ENCODE measurements at places on chromosomes 12 and 14.

GRCh38 chr12:9347328-9348127 is 139.3 kb upstream of the PZP start:
- H3K27me3 ChIP-seq = no peaks in the 10 kb centered on the region
- DNase-seq = no peak
- H3K27ac ChIP-seq = no peak overlapping the region
- H3K36me3 ChIP-seq = no peaks in the 10 kb centered on the region

DNA sequence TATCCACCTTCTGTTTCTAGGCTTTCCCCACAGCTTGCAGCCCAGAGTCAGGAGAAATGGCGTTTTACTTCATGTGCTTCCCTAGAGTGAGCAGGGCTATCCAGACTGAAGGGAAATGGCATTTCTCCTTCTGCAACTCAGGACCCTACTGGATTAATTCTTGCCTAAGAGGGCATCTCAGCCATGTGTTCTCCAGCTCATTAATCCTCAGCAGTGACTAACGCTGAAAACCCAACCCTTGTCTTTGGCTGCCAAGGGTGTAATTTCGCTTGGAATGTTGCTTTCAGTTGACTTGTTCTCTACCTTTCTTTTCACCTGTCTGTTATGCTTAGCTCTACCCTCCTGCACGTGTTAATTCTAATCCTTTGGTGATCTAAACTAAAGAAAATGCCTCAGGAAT is 21.0 kb upstream of the EMP1 start:
- peaks cover 10% of the 10 kb centered on the region for H3K4me1 ChIP-seq
- no peaks in the 10 kb centered on the region for H3K36me3 ChIP-seq
- H3K27ac ChIP-seq = no peak overlapping the region
- no peak overlapping the region for H3K4me3 ChIP-seq

GRCh38 chr14:49989966-49990365 is 97.1 kb downstream of the ARF6 start:
- no peaks in the 10 kb centered on the region for H3K4me1 ChIP-seq
- no peaks in the 10 kb centered on the region for H3K36me3 ChIP-seq
- H3K4me3 ChIP-seq = no peak overlapping the region
- H3K27me3 ChIP-seq = no peaks in the 10 kb centered on the region
- no peak overlapping the region for H3K27ac ChIP-seq
- DNase-seq = no peak

DNA sequence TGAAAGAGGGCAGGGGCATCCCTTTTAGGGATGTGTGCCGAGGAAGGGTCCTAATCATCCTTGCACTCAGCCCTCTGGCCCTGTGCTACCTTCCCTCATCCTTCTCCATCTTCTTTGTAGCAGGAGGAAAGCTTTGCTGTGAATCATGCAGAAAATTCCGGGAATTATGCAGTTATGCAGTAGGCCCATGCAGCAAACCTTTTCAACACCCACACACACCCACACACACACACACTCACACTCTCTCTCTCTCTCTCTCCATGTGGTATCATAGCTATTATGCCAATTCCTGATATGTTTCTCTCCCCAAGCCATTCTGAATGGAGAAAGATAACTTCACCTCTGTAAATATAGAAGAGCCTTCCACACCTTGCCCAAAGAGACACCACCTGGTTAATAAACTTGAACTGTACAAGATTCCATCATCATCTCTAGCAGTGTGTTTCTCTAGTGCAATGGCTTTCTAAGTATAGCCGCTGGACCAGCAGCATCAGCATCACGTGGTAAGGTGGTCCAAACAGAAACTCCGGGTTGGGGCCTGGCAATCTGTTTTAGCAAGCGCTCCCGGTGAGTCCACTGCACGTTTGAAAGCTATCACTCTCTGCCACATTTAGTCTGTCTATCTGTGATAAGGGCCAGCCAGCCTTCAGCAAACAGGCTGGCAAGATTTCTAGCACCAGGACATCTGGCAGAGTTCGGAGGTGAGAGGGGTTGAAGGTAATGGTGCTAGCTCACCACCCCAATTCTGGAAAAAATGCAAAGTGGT is 57.6 kb downstream of the MDM2 start:
- no peaks in the 10 kb centered on the region for H3K36me3 ChIP-seq
- DNase-seq = no peak
- no peak overlapping the region for H3K4me3 ChIP-seq
- H3K27ac ChIP-seq = no peak overlapping the region
- H3K27me3 ChIP-seq = no peaks in the 10 kb centered on the region

DNA sequence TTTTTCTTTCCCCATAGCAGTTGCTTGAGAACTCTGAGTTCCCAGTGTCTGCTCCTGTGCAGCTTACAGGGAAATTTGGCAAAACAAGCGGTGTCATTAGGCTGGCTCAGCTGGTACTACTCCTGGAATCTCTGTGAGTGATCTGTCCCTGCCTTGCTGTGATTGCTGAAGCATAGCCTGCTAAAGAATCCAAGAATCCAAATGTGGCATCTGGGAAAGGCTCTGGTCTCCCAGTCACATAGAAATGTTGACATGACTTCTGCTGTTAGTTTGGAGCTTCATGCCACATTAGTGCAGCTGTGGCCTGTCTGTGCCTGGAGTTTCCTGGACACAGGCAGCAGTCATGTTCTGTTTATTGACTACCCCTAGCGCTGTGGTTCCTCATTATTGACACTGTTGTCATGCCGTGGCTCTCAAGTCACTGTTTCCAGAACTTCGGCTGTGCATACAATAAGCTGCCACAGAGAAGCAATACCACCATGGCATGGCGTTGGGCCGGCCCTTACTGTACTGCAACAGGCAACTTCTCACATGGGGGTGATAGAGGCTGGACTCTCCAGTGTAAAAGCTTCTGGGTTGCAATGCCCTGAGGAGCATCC is 166.8 kb downstream of the MYRFL start:
- H3K4me1 ChIP-seq = no peaks in the 10 kb centered on the region
- no peaks in the 10 kb centered on the region for H3K36me3 ChIP-seq
- no peaks in the 10 kb centered on the region for H3K27me3 ChIP-seq
- DNase-seq = no peak

DNA sequence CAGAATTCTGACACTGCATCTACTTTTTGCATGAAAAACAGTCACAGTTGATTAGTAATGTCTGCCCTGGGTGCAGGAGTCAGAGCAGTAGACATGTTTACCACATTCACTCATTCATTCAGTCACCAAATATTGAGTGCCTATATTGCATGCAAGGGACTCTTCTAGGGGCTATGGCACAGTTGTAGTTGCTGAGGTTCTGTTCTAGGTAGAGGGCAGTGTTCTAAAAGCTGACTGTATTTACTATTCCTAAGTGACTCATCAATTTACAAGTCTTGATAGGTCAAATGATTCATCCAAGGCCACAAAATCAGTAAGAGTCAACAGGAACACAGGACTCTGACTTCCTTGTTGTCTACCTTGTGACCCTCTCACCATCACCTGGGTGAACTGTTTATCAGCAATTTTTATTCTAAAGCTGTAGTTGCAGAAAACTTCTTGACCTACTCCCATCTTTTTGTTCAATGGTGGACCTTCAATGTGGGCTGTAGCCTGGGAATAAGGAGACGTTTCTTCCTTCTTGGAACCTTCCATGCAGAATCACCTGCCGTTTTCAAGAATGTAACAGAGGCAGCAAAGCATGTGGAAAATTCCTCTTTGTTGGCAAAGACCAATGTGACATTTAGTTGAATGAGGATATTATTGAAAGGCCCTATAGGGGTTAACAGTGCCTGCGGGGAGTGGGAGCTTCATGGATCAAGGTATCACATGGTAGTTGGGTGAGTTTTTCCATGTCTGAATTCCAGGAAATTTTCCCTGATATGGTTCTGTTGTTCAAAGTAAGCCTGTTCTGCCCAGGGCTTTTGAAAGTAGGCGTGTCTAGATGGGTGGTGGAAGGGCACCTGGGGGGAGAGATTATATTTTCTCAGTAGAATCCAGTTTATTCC is 223.2 kb downstream of the KTN1 start:
- no peak overlapping the region for H3K4me3 ChIP-seq
- no peaks in the 10 kb centered on the region for H3K27me3 ChIP-seq
- peaks cover 8% of the 10 kb centered on the region for H3K4me1 ChIP-seq

DNA sequence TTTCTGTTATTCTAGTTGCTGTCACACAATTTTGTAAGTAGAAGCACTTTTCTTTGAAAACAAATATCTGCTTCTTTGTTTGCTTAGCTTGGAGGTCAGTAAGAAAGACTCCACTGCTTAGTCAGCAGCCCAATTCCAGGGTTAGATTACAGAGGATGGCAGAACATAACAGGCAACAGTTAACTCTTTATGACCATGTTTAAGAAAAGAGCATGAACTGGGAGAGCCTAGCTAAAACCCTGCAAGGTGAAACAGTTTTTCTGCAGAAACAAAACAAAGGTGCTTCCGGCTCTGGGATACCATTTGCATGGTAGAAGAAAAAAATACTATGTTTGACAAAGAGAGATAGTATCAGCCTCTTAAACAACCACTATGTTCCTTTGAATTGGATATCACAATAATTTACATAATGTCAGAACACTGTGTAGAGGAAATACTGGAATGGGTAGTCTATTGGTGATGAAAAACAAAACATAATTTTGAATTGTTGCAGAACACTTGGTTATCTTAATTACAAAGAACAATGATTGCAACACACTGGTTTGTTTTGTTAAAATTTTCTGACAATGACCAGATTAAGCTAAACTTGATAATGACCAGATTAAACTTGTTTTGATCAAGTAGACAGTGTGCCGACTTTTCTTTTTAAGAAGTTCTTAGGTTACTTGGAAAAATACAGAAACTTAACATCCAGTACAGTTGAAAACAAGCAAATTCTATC is 22.4 kb upstream of the PPM1H start:
- H3K4me1 ChIP-seq = no peaks in the 10 kb centered on the region
- no peaks in the 10 kb centered on the region for H3K36me3 ChIP-seq
- DNase-seq = no peak
- no peak overlapping the region for H3K4me3 ChIP-seq
- H3K27ac ChIP-seq = no peak overlapping the region

GRCh38 chr12:110403146-110403975 is at the start of gene ANAPC7:
ANAPC7 (minus strand) TSS chr12:110403708; CDS start chr12:110403627, 81 bp downstream.
- H3K36me3 ChIP-seq = peaks cover 6% of the 10 kb centered on the region
- DNase-seq = peak; percentile 90
- no peaks in the 10 kb centered on the region for H3K27me3 ChIP-seq
- peaks cover 27% of the 10 kb centered on the region for H3K4me1 ChIP-seq

GRCh38 chr14:50063876-50064420 is 52.4 kb downstream of the VCPKMT start:
- H3K36me3 ChIP-seq = no peaks in the 10 kb centered on the region
- H3K4me1 ChIP-seq = peaks cover 63% of the 10 kb centered on the region
- H3K27me3 ChIP-seq = no peaks in the 10 kb centered on the region
- DNase-seq = no peak

DNA sequence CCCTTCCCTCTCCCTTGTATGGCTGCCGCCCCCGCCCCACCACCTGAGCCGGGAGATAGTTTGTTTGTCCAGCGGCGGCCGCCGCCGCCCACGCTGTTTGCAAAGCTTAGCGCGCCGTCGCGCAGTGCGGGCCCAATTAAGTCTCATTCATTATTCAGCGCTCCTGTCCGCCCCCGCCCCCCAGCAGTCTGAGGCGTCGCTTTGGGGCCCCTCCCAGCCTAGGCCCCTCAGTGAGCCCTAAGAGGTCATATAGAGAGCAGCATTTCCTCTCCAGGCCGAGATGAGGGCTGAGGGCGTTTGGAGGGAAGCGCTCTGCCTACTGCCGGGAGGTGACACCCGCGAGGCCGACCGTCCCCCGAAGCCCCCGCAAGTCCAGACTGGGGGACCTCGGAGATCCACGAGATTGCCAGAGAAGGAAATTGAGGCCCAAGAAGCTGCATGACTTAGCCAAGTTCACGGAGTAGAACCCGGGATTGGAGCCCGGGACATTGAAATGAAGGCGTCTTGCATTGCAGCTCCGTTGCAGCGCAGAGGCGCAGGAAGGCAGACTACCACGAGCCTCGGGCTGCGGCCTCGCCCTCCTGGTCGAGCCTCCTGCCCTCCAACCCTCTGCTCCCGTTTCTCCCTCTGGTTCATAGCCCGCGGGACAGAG is at the start of gene DNAJC22:
Gene DNAJC22, plus strand, starts transcription at position 230 of the 652 bp plus-strand sequence. CDS start 1,985 bp downstream, outside the sequence.
- no peaks in the 10 kb centered on the region for H3K36me3 ChIP-seq
- DNase-seq = no peak
- H3K4me1 ChIP-seq = peaks cover 57% of the 10 kb centered on the region
- peak within 1 kb of the TSS; percentile 58 for H3K4me3 ChIP-seq
- peaks cover 45% of the 10 kb centered on the region for H3K27me3 ChIP-seq

GRCh38 chr14:50263321-50263720 is 31.9 kb upstream of the SOS2 start:
- no peaks in the 10 kb centered on the region for H3K36me3 ChIP-seq
- DNase-seq = no peak
- H3K27ac ChIP-seq = no peak overlapping the region
- H3K4me1 ChIP-seq = no peaks in the 10 kb centered on the region
- no peak overlapping the region for H3K4me3 ChIP-seq
- H3K27me3 ChIP-seq = no peaks in the 10 kb centered on the region

GRCh38 chr12:77023501-77023900 is 41.9 kb downstream of the E2F7 start:
- H3K36me3 ChIP-seq = no peaks in the 10 kb centered on the region
- DNase-seq = no peak
- H3K4me1 ChIP-seq = no peaks in the 10 kb centered on the region

DNA sequence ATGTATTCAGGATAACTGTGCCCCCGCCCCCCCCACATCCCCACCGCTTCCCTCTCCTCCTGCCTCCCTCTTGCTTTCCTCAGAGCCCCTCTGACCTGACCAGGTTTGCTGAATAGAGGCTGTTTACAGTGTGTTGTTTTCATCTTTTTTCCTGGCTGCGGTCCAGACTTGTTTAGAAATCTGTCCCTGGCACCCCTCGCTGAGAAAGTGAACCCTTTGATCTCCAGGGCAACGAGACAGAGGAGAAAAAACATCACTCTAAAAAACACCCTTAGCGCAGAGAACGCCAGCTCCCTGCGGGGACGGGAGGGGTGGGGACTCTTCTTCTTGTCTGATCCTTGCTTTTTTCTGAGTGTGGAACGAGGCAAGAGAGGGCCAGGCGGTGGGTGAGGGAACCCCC is 22.5 kb downstream of the SDS start:
- H3K4me3 ChIP-seq = no peak overlapping the region
- no peak overlapping the region for H3K27ac ChIP-seq
- H3K27me3 ChIP-seq = no peaks in the 10 kb centered on the region
- H3K36me3 ChIP-seq = peaks cover 4% of the 10 kb centered on the region
- no peak for DNase-seq

- H3K27ac ChIP-seq = no peak overlapping the region
- H3K27me3 ChIP-seq = no peaks in the 10 kb centered on the region
- no peaks in the 10 kb centered on the region for H3K4me1 ChIP-seq
- no peak overlapping the region for H3K4me3 ChIP-seq
- no peak for DNase-seq
- no peaks in the 10 kb centered on the region for H3K36me3 ChIP-seq
These were observed 380.4 kb upstream of the MIS18BP1 start for GRCh38 chr14:45633220-45633984.

DNA sequence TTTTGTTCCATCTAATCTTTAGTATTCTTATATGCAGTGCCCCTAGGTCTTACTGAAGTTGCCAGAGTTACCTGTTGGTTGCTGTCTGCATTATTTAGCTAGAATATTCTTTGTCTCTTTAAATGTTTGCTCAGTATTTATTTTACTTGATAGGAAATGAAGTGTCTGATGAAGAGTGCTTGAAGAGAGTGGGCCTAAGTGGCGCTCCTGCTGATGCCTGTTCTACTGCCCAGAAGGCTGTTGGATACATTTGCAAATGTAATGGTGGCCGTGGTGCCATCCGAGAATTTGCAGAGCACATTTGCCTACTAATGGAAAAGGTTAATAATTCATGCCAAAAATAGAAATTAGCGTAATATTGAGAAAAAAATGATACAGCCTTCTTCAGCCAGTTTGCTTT is 18.9 kb downstream of the CMAS start:
- no peak overlapping the region for H3K27ac ChIP-seq
- DNase-seq = no peak
- no peak overlapping the region for H3K4me3 ChIP-seq
- H3K4me1 ChIP-seq = no peaks in the 10 kb centered on the region

- no peaks in the 10 kb centered on the region for H3K36me3 ChIP-seq
- no peak overlapping the region for H3K4me3 ChIP-seq
- H3K4me1 ChIP-seq = no peaks in the 10 kb centered on the region
These were observed 20.5 kb upstream of the CORO1C start for GRCh38 chr12:108751821-108752220.
